ENCODE measurements at places on chromosomes 12 and 14. TPM values are rescaled to one million over a fixed set of nuclear protein-coding genes. Genes with fewer than 3 reads are reported as not detected.

DNA sequence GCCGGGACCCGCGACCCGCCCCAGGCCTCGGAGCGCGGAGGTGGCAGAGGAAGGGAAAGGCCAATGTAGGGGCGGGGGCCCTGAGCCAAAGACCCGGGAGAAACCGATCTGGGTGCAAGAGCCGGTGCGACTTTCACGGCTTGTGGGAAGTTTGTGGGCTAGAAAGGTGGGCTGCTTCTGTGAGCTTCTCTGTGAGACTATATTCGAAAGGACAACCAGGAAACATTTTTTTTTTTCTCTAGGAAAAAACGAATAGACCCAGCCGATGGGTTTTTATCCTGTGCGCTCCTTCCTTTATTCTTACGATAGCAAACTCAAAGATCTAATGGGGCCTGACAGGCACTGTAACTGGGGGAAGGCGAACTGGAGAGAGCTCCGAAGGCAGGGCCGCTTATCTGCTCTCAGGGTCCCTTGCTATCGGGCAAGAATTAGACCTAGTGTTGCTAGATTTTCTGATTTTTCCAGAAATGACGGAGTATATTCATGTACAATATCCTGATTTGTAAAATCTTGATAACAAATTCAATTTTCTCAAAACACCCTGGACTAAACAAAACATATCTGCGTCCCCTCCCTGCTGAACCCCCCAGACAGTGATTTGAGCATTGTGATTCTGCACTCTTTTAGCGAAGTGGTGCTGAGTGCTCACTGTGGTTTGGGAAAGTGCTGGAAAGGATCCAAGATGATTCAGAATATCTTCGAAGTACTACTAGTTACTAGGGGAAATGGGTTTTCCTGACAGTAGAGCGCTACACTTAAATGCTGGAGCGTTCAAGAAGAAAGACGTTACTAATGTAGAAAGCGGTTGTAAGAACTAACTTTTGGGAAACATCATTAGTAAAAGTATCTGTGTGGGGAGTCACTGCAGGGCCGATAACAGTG is 563 bp upstream of the STXBP6 start:
- no peak for DNase-seq

DNA sequence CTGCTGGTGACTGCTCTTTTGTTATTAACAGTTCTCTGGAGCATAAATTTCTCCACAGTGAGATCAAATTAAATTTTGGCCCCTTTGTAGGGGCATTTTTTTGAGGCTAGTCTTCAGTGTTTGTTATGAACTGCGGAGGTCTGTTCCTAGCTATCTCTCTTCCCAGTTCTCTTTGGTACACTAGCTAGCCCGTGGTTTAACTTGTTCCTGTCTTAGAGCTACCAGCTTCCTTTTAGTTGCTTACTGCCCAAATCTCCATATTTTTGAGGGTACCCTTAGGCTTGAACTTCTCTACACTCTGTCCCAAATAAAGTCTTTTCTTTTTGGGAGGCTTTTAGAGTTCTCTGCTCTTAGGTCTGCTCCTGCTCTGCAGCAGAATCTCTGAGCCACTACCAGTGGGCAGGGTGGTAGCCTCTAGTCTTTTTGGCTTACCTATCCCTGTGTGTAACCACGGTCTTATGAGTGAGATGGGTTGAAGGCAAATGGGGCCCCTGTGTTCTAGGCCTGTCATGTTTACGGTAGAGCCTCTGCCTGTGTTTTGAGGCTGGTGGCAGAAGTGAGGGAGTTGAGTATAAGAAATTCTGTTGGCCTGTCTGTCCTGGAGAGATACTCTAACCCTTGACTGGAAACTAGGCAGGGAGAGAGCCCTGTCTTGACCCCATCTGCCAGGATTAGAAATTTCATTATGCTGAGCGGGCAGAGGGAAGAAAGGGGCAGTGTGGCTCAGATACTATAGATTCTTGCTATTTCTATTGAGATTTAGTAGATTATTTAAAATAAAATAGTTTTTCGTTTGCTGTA is 21.0 kb downstream of the CNOT2 start:
- no peak for DNase-seq

DNA sequence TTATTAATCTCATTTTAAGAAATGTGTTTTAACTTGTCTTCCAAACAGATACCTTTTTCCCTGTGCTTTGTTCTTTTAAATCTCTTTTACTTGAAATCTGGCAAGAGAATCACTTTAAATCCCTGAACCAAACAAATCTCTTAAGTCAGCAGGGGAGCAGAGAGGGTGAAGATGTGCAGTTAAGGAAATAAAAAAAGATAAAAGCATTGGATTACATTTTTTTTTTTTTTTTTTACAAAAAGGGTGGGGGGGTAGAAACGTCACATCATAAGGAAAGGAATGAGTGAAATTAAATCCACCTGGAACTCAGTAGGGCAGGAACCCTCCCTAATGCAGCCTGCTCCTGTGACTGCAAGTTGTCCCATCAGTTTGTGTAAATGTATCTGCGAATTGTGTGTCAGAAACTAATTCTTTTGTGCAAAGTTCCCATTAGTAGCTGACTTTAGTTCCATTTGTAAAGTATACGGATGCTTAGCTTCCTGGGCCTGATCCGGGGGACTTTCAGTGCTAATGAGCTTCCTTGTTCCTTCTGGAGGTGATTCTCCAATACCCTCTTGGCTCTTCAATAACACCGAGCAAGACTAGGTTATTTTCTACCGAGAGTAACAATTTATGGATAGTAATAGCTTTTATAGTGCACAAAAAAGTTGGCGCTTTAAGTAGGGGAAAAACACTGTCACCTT is 1.5 kb downstream of the TTC6 start:
- DNase-seq, result no peak

DNA sequence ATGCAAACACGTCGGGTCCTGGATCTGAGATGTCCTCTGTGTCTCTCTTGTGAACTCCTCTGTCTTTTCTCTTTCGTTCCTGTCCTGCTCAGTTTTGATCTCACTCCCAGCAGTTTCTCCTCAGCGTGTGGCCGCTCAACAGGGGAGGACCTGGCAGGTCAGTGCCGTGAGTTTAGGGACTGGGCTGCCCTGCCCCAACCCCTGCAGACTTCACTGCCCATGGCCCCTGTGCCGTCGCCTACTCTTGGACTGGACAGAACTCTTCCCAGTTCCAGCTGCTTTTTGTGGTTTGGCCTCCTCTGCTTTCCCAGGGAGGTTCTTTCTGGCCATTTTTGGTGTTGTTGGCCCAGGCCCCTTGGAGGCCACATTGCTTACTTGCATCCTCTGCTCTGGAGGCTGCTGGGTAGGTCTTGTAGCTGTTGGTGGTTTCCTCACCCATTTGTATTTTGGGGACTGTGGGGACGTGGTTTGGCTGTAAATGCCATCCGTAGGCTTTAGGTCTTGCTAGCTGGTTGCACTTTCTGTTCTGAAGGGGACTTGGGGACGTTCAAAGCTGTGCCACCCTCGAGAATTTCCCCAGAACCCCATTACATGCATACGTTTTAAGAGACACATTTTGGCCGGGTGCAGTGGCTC is 20.0 kb upstream of the DNAH10 start:
- no peak for DNase-seq

DNA sequence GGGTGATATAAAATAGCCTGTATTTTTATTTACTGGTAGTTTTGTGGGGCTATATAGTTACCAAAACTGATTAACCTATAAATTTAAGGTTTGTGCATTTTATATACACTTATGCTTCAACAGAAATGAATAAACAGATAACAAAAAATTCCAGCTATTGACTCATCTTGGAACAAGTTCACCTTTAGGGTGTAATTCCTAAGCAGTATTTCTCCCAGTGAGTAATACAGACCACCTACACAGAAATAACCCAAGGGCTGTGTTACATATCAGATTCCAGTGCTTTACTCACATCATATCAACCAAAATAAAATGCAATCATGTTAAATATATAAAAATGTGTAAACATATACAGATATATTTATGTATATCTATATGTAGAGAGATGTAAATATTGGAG is 345.6 kb downstream of the ADAMTS20 start:
- DNase-seq, result no peak

GRCh38 chr14:100698066-100698465 is 28.6 kb upstream of the DLK1 start:
- DNase-seq, result no peak

- no peak for DNase-seq
Measured at GRCh38 chr12:32662665-32663064, 16.4 kb upstream of the DNM1L start.

Gene KRT78
- not detected for polyA plus RNA-seq

GRCh38 chr12:57892232-57892972 is 45.9 kb upstream of the CTDSP2 start:
- peak; percentile 48 for DNase-seq

- DNase-seq, result peak; percentile 91
Measured at GRCh38 chr14:37594238-37594970, 645 bp downstream of the FOXA1 start.

DNA sequence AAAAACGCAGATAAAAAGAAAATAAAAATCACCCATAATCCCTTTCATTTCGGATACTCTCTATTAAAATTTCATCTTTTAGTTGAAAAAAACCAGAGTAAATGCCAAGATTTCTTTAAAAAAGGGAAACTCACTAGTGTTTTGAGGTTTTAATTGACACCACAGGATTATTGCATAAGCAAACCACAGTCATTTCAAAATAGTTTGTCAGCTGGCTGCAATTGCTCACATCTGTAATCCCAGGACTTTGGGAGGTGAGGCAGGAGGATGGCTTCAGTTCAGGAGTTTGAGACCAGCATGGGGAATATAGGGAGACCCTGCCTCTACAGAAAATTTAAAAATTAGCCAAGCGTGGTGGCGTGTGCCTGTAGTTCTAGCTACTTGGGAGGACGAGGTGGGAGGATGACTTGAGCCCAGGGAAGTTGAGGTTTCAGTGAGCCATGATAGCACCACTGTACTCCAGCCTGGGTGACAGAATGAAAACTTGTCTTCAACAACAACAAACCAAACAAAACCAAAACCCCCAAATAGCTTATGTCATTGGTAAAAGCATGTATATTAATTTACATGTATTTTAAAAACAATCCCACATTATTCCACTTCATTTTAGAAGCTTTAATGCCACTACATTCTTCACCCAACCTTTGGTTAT is 48.8 kb downstream of the SYNE2 start:
- no peak for DNase-seq

GRCh38 chr12:89364058-89364457 is 11.8 kb upstream of the DUSP6 start:
- DNase-seq, result no peak

DNA sequence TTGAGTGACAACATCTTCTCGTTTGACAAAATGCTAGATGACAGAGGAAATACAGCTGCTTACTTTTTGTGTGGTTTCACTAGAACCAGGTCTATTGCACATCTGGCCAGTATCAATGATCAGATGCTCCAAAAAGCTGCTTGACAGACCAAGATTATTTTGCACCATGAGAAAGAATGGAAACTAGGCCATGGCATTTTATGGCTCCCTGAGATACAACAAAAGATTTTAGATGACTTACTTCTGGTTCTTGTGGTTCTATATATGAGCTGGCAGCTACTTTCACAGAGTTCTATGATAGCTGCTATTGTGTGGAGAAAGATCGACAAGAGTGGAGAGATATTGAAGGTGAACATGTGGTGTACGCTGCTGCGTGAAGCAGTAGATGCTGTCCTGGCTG is 25.9 kb upstream of the PPFIBP1 start:
- DNase-seq, result no peak

- no peak for DNase-seq
Measured at GRCh38 chr12:105724641-105725040, 394.1 kb downstream of the C12orf75 start.

DNA sequence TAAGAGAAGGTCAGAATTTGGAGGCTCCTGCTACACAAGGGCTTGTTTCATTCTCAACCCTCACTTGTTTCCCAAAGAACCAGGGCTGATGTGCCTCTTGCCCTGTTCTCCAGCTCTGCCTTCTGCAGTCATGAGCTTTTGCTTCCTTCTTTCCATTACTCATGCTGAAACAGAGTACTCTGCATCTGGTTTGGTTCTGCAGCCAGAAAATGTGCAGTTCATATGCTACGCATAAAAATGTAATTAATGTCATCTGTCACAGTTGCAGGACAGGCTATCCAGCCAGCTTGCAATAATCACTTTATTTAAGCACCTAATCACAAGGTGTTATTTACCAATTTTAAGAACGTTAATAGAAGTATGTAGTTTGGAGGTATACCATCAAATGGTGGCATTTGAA is 150.2 kb downstream of the SRGAP1 start:
- DNase-seq, result no peak

Gene TAS2R42
- 0.06 TPM for polyA plus RNA-seq

Measured in large intestine (tissue), 12 donors.